ENCODE measurements at places on chromosomes 4 and X.
A peak's percentile ranks its signal among the peaks of the same experiment; 100 is the strongest.

DNA sequence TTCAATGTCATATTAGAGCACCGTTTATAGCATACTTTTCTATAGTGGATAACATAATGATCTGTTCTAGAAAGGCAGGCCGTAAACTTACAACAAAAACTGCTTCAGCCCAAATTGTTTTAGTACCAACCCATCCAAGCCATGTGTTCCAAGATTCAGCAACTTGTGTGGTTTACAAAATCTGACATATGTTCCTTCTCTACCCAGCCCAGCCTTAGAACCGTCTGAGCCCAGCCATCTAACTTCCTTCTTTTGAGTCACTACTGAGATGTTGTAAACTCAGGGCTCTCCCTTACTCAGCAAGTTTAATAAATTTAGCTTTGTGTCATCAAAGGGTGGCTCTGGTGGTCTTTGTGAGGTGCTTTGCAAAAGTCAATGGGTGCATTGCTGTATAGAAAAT, 32.4 kb upstream of the REPS2 start:
- no peak for DNase-seq

DNA sequence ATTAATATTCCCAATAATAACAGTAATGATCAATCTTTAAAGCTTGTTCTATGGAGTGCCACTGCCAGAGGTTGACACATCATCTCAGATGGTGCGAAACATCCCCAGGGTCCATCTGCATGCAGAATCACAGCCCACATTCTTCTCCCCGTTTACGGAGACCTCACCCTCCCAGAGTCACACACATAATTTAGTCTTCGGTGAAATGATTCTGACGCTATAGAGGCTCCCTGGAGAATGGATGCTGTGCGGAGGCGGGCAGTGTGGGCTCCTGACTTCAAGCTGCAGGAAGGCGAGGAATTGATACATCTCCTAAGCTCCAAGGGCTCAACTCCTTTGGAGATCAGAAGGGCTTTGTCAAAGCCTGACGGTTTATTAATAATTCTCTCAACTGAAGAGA, 11.0 kb upstream of the ARHGAP36 start:
- DNase-seq: no peak

GRCh38 chr4:23630110-23630509, 259.7 kb downstream of the PPARGC1A start:
- no peak for DNase-seq

- no peak for DNase-seq
These were observed 51.5 kb downstream of the SPATA18 start for GRCh38 chr4:52102587-52102986.

GRCh38 chr4:13546941-13547484, 2.7 kb upstream of the NKX3-2 start:
- DNase-seq: no peak

GRCh38 chr4:83536362-83537272, 709 bp downstream of the GPAT3 start:
- peak; percentile 5 for DNase-seq

DNA sequence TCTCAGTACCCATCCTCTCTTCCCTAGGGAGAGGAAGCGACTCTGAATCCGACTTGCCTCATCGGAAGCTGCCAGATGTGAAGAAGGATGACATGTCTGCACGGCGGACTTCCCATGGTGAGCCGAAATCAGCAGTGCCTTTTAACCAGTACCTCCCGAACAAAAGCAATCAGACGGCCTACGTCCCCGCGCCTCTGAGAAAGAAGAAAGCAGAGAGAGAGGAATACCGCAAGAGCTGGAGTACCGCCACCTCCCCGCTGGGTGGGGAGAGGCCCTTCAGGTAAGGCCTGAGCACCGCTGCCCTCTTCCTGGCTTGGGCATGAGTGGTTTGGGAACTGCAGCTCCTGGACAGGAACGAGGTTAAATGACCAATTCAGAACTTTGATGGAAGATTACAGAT, 81.2 kb downstream of the LIMCH1 start:
- DNase-seq: no peak

- DNase-seq: no peak
These were observed 24.0 kb downstream of the GIMD1 start for GRCh38 chr4:106344647-106344970.

GRCh38 chr4:153465615-153466080, 512 bp upstream of the TMEM131L start:
- peak; percentile 57 for DNase-seq

- peak; percentile 8 for DNase-seq
These were observed 1.3 kb downstream of the LCORL start for GRCh38 chr4:18020145-18020670.

DNA sequence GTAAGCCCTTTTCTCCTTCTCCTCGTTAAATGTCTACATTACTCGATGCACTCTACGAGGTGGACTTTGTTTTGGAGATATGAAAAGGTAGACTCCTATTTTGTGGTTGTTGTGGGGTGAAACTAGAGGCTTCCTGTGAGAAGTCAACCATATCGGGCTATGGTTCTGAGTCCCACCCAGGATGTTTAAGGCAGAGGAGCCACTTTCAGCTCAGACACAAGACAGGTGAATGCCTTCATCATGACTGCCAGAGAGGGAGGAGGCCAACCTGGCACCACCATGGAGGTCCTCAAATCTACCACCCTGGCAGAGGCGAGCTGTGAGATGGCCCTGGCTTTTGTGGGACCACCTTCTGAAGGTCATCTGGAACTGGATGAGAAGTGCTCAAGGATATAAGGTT, 154.4 kb upstream of the KLF3 start:
- no peak for DNase-seq

DNA sequence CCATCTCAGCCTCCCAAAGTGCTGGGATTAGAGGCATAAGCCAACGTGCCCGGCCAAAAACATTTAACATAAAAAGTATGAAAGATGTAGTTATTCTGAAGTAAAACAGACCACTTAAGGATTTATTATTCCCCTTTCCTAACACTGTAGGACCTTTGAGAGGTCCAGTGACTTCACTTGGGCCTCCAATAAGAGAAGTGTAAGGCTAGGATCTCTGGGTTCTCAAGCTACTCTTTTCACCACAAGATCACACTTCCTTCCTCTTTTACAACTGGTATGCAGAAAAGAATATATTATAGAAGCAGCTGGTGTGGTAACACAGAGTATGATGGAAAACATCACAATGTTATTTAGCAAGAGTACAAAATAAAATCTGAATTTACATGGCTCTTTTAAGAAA, 30.2 kb upstream of the CCNG2 start:
- DNase-seq: no peak

DNA sequence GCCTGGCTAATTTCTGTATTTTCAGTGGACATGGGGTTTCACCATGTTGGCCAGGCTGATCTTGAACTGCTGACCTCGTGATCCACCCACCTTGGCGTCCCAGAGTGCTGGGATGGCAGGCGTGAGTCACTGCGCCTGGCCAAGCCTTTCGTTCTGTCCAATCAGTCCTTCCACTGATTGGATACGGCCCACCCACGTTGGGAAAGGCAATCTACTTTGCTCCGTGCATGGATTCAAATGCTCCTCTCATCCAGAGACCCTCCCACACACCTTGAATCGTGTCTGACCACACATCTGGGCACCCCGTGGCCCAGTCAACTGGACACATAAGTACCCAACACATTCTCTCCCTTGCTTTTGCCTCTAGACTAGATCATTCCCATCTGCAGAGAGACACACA, 74.9 kb downstream of the CRLF2 start:
- no peak for DNase-seq

GRCh38 chrX:52031371-52031770, 37.6 kb downstream of the MAGED4B start:
- no peak for DNase-seq

DNA sequence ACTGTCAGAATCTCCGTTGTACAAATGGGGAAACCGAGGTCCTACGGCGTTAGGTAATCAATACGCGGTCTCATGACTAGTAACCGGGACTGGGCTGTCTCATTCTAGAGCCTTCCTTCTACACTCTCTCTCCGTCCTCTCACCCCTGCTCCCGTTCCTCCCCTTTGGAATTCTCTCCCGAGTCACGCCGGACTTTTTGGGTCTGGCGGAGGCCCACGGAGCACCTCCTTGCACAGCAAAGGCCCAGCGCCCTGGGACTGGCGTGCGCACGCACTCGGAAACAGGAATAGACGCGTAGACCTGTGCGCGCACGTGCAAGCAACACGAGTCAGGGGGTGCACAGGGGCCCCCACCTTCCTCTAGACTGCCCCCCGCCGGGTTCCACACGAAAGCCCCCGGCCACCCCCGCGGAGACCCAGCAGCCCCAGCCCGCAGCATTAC, 361 bp downstream of the QDPR start:
- DNase-seq: peak; percentile 30

DNA sequence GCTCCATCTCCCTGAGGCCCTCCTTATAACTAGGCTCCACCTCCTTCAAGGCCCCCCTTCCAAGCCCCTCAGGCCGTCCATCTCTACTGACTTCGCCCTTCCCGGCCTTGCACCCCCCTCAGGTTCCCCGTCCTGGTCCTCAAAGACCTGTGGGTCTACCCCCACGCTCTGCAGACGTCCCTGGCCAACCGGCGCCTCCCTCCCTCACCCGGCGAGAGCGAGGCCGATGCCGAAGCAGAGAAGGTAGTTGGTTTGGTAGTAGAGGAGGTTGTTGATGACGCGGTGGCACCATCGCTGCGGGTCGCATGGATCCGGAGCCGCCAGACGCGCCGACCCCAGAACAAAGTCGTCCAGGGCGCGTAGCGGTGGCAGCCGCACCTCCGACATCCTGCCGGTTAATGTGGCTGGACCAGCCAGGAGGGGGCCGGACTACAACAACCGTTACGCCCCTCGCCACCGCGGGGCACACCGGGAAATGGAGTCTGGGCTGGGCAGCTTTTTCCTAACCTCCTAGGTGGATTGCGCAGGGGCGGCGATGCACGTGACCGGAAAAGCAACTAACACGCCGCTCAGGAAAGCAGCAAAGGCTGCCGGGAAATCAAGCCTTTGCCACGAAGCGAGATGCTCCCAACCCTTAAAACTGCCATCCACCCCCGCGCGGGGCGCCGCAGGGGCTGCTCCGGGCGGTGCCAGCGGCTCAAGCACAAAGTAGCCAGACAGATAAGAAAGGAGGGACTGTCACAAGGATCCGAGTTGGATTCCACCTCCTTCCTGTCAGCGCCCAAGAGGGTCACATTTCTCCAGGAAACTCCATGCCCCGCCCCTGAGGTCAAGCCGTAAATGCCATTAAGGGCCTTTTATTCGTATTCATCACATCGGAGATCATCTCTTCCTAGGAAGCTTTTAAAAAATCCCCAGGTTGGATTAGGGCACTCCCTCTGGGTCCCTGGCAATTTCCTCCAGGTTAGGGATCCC, at the start of gene PRAF2:
Gene PRAF2, minus strand, starts transcription at position 402 of the 975 bp plus-strand sequence. Its CDS starts 15 bp downstream, at position 387.
- peak; percentile 80 for DNase-seq

GRCh38 chrX:70033348-70034051, 16.2 kb downstream of the AWAT2 start:
- DNase-seq: peak; percentile 37

DNA sequence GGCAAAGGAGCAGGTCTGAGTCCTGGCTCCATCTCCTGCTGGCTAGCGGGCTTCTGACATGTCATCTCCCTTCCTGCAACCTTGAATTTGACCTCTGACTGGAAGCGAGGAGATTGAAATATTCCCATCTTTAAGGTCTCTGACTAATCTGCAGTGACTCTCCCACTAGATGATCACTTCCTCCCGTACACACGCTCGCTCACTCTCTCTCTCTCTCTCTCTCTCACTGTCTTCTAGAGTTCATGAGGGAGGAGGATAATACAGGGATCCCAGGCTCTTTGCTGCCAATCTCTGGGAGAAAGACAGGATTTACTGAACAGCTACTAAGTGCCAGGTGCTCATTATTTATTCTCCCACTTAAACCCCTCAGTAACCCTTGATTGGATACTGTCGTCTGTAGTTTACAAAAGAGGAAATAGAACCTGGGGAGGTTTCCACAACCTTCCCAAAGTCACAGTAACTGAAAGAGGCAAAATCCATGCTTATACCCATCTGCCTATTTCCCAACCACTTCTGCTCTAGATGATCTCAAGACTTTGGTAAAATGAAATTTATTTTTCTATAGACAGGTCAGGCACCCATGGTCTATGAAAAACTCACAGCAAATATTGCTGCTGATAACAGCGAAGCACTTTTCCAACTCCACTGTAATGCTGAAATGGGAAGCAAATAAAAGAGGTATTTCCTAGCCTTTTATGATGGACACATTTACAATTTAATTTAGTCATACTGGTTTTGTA, 193.5 kb upstream of the C1QTNF7 start:
- DNase-seq: peak; percentile 56

DNA sequence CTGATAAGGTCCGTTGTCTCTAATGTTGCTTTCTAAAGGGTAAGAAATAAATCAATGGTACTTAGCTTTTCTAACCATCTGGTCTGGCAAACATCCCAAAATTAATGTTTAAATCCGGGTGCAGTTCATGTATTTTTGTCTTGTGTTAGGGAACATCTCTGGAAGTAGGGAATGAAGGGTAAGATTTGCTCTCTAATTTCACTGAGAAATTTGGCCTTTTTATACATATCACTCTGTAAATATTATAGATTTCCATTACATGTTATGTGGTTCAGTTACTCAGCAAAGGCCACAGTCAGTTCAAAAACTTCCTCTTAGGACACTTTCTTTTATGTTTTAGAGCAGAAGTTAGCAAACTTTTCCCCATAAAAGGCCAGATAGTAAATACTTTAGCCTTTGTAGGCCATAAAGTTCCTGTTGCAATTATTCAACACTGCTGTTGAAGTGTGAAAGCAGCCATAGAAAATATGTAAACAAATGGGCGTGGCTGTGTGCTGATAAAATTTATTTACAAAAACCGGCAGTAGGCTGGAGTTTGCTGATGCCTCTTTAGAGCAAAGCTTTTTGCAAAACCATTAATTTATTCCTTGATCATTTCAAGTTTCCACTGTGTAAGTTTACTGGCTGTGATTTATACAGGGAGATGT, 218.1 kb downstream of the ANTXR2 start:
- no peak for DNase-seq

DNA sequence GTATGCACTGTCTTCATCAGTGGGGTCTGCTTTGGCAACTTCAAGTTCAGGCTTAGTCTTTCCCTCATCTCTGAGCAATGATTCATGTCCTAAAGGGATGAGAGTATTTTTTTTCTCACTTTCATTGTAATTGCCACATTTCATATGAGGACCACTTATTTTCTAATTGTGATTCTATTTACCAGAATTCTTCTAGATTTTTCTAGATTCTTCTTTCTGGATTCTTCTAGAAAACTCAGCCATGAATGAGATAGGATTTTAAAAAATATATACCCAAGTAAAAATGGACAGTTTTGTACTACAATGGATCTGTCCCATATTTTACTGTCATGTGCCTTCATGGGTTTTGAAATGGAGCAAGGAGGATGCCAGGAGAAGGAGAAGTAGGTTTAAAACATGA, 78.4 kb downstream of the TSPAN7 start:
- no peak for DNase-seq

DNA sequence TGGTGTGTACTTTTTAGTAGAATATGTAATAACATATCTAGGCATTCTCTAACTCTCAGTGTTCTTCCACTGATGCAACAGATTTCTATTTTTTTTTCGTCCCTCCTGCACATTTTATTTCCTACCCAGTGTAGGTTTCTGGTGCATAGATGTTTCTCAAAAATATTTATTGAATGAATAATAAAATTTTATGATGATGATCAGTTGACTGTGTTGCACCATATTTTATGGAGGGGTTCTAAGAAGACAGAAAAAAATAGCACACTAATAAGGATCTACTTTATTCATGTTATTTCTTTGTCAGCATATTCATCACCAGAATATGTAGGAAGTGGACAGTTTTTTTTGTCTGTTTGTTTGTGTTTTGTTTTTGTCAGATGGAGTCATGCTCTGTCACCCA, 2529.3 kb downstream of the ARAP2 start:
- DNase-seq: no peak
